ENCODE measurements at places on chromosomes 4 and X.

DNA sequence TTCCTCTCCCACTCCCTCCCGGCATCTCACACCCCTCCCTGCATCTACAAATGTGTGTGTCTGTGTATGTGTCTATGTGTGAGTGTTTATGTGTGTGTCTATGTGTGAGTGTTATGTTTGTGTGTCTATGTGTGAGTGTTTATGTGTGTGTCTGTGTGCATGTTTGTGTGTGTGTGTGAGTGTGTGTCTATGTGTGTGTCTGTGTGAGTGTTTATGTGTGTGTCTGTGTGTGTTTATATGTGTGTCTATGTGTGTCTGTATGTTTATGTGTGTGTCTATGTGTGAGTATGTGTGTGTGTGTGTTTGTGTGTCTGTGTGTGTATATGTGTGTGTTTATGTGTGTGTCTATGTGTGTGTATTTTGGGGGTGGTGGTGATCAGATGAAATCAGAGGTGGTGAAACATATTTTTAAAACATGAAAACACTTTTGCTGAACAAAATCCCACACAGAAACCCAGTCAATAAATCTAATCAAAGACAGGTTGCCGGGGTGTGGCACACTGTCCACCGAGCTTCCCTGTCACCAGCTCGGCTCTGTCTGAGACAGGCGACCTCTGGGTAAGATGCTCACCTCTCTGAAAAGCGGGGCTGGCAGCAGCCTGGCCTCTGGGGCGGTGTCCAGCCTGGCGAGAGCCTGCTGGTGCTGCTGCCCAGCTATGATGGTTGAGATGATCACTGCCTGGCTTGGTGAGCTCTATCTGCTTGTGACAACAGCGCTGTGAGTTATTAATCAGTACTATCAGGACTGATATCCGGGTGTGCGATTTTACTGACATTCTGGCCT lies 186.7 kb upstream of the PSAPL1 start:
- DNase-seq = no peak

- no peak for DNase-seq
Observed at GRCh38 chrX:11541510-11541909, 124.2 kb downstream of the ARHGAP6 start.

DNA sequence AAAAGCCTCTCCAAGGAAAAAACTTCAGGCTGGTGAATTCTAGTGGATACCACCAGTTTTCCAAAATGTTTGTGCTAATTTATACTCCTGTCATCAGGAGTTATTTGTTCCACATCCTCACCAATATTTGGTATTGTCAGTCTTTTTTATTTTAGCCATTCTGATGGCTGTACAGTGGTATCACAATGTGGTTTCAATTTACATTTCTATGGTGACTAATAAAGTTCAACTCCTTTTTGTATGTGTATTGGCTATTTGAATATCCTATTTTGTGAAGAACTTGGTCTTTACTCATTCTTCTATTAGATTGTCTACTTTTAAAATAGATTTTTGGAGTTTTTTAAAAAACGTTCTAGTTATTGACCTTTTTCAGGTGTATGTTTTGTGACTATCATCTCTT lies 33.0 kb upstream of the FRAS1 start:
- no peak for DNase-seq

DNA sequence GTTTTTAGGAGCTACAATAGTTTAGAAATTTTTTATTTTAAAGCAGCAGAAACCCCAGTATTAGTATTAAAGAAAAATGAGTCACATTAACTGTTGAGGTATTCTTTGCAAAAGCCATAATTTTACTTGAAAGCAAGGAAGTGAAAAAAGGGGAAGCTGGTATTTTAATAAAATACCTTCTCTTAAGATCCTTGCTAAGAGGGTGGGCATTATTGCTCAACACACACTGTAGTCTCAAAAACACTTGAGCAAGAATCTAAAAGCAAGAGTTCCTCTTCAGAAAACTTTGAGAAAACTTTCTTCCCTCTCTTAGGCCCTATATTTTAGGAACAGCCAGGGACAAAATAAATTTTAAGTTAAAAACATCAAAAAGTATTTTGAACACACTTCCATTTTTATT lies 259.4 kb upstream of the DIAPH2 start:
- DNase-seq = no peak

GRCh38 chrX:84363051-84363450 lies 139.2 kb downstream of the HDX start:
- DNase-seq = no peak

- DNase-seq = no peak
Observed at GRCh38 chrX:426881-427280, 40.2 kb upstream of the PPP2R3B start.

GRCh38 chr4:175622887-175623286 lies 189.2 kb downstream of the GPM6A start:
- DNase-seq = no peak

DNA sequence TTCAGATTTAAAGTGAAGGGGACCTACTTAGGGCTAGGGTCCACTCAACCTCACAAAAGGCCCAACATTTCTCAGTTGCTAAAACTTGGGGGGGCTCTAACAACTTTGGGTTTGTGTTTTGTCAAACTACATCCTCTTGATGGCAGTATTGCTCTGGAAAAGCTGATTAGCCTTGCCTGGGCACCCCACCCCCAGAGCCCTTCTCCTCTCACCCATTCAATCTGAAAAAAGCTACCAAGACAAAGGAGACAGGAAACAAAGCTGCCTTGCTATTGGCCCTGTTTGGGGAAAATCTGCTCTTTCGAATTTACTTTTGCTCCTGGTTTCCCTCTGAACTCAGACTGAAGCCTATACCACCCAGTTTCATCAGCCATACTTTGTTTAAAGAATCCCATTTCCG lies 195.2 kb upstream of the STK26 start:
- peak; percentile 10 for DNase-seq

DNA sequence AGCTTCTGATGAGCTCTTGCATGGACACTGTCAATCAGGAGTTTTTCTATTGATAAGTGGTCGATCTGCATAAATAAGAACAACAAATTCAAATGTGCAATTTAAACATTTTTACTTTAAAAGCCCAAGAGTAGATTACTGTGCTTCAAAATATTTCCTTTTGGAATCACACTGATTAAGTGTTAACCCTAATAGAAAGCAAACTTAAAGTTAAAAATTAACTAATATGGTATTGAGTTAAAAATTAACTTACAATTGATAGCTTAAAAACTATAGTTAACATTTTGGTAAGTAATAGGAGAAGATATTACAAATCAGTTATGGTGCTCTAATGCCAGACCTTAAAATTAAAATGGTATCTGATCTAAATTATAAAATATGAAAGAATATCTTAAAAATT lies 25.9 kb downstream of the MED14 start:
- no peak for DNase-seq

DNA sequence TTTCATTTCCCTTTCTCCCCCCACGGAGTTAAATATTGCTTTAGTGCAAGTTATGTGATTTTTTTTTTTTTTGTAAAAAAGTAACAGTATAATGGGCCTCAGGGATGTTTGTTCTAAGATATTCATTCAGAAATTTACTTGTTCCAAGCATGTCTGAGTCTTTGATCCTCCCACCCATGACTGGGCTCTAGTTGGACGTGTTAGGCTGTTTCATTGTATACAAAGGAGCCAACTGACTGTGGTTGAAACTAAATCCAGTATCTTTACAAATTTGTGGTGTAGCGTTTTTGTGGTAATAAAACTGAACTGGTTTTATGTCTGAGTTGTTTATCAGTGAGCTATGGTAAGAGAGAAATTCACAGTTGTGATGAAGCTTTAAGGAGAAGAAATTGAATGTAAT lies 74.1 kb downstream of the DOCK11 start:
- DNase-seq = no peak

GRCh38 chr4:173448103-173448502 lies 49.2 kb upstream of the SCRG1 start:
- no peak for DNase-seq

- DNase-seq = no peak
Observed at GRCh38 chrX:1002611-1003010, 209.8 kb downstream of the CRLF2 start.

DNA sequence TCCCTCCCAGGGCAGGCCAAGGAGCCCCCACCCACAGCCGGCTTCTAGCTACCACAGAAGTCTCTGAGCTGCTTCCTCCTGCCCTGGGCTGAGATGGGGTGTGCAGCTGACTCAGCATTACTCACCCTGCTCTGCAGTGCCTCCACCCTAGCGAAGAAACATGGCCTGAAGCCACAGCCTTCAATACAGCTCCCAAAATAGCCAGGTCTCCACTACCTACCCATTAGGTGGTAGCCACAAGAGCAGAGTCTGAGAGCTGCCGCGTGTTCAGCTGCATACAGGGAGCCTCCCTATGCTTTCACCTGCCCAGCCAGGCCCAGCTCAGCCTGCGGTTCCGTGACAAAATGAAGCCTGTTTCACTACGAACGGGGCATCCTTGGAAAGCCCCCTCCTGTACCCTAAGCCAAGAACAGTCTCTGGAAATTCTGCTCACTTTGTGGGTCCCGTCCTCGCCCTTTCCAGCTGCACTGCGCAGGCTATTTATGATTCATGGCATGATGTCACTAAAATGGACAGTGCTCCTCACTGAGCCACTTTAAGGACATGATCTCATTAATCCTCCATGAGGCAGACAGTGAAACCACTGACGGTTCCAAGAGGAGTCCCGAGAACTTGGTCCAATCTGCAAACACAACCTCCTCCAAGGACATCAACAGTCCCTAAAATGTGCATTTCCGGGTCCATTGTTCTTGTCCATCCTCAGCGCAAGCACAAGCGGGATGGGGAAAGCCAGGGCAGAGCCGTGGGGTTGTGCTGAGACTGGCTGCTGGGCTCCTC lies 20.2 kb downstream of the WDR1 start:
- peak; percentile 73 for DNase-seq

- DNase-seq = no peak
Observed at GRCh38 chrX:150599226-150599625, 30.8 kb downstream of the MTM1 start.

DNA sequence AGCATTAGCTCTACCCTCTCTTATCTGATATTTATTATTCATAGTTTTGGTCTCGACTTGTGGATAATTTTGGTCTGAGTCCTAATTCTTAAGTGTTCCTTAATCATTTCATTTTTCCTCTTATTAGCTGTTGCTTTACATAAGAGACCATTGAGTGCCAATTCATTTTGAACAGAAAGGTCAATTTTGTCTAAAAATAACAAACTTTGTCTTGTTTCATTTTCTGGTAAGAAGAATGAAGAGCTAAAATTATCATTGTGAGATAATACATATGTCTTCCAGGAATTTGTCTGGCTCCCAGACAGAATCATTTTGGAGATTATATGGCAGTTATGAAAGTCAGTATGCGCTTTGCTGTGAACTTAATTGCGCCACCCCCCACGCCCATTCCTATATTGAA lies 1471.8 kb downstream of the PCDH7 start:
- DNase-seq = no peak

DNA sequence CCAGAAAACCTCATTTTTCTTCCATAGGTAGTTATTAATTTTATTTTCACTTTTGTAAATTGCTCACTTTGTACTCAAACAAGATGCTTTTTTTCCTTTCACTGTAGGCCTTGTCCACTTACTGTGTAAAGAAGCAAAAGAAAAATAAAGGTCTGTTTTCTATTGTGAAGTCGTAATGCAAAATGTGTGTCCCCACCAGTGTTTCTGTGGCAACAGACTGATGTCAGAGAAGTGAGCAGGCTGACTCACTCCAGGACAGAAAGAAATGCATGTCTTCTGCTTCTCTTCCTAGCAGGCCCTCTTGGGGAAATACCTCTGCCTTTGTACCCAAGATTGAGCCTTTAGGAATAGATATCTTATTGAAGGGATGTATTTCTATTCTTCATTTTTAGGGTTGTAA lies 30.3 kb downstream of the INPP4B start:
- DNase-seq = no peak

- no peak for DNase-seq
Observed at GRCh38 chr4:152729466-152729865, 49.7 kb upstream of the TMEM154 start.

DNA sequence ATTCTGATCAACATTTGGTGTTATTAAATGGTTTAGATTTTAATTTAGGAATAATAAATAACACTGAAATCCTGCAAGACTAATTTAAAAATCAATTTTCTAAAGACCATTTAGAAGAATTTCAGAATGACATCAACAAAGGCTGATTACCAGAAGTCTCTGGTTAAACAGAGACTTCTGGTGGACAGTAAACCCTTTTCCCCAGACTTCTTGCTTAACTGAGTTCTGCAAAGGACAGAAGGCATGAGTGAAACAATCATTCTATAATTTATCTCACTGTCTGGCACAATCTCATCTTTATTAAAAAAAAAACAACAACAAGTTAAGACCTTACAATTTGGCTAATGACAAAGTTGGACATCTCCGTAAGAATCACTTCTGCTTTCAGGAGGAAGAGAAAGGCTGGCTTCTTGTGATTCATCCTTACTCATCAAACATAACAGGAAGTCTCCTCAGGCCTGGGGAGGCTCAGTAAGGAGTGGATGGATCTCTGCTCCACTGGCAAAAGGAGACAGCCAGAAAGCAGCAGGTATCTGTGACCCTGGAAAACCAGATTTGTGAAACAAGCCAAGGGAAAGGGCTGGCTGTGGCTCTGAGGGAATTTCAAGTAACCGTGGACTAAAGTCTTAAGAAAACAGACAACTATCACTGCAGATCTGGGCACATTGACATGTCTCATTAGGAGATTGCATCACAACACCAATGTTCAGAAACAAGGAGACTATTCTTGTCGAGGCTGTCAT lies 908 bp upstream of the TLR6 start:
- DNase-seq = peak; percentile 49

DNA sequence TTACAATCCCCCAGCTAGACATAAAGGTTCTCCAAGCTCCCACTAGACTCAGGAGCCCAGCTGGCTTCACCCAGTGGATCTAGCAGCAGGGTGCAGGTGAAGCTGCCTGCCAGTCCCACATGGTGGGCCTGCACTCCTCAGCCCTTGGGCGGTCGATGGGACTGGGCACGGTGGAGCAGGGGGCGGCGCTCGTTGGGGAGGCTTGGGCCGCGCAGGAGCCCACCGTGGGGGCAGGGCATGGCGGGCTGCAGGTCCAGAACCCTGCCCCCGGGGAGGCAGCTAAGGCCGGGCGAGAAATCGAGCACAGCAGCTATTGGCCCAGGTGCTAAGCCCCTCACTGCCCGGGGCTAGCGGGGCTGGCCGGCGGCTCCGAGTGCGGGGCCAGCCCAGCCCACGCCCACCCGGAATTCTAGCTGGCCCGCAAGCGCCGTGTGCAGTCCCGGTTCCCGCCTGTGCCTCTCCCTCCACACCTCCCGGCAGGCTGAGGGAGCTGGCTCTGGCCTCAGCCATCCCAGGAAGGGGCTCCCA lies 9.6 kb upstream of the KLF8 start:
- DNase-seq = no peak

DNA sequence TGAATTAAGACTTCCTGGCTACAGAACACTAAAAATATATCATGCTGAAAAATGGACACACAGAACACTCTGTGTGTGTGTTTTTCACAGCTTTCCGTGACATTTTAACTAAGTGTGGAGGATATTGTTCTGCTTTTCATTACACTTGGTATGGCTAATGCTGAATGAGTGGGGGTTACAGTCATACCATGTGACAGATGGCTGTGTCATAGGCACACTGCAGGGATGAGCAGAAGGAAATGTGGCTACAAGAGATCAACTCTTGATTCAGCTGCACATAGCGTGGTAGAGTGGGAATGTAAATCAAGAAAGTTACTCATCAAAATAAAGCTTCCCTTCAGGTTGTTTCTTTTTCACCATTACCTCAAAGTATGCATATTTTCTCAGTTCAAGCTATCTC lies 669.8 kb downstream of the IQCM start:
- DNase-seq = no peak

GRCh38 chr4:180106122-180106521 lies 2137.1 kb upstream of the TENM3 start:
- no peak for DNase-seq

All from CD4-positive, alpha-beta T cell treated with Interferon gamma for 1 hour (primary cell).